Smooth muscle cell of the coronary artery (primary cell): ENCODE measurements at places on chromosomes 2 and 18. TPM values are rescaled to one million over a fixed set of nuclear protein-coding genes. Genes with fewer than 3 reads are reported as not detected.

Gene IL36RN
- total RNA-seq = not detected in 2 replicates

Gene SAG
- total RNA-seq = not detected in 2 replicates

Gene SERPINB11
- 0.12 TPM in 1 of 2 replicates, not detected in the other for total RNA-seq

Gene MOCOS
- total RNA-seq = 0.68 and 4.7 TPM in 2 replicates

Gene IL1B
- 0.82 and 60.4 TPM in 2 replicates for total RNA-seq

Gene GALNT13
- total RNA-seq = 0.45 TPM in 1 of 2 replicates, not detected in the other

Gene SLC30A3
- total RNA-seq = 0.38 TPM in 1 of 2 replicates, not detected in the other

Gene OSBPL6
- total RNA-seq = 0.47 and 0.98 TPM in 2 replicates

Gene RTP5
- not detected in 2 replicates for total RNA-seq

Gene LYPD6
- not detected in 2 replicates for total RNA-seq

Gene BOLL
- total RNA-seq = not detected in 2 replicates

Gene MROH2A
- total RNA-seq = 0.15 TPM in 1 of 2 replicates, not detected in the other

Gene SRBD1
- 6.9 and 15.3 TPM in 2 replicates for total RNA-seq

Gene MAP3K19
- not detected in 2 replicates for total RNA-seq

Gene RNF138
- total RNA-seq = 18.0 and 42.6 TPM in 2 replicates

Gene DOK1
- total RNA-seq = 21.3 and 32.8 TPM in 2 replicates

Gene TRIM54
- total RNA-seq = not detected in 2 replicates
